Activated naive CD4-positive, alpha-beta T cell treated with anti-CD3 and anti-CD28 coated beads, Interleukin-2, amount 50 U/mL, for 72 hours (primary cell): ENCODE measurements at places on chromosomes 1 and 21. TPM values are rescaled to one million over a fixed set of nuclear protein-coding genes. Genes with fewer than 3 reads are reported as not detected.

Gene SPOCD1
- total RNA-seq: 0.46 TPM

Gene EVI5
- total RNA-seq: 68.0 TPM

DNA sequence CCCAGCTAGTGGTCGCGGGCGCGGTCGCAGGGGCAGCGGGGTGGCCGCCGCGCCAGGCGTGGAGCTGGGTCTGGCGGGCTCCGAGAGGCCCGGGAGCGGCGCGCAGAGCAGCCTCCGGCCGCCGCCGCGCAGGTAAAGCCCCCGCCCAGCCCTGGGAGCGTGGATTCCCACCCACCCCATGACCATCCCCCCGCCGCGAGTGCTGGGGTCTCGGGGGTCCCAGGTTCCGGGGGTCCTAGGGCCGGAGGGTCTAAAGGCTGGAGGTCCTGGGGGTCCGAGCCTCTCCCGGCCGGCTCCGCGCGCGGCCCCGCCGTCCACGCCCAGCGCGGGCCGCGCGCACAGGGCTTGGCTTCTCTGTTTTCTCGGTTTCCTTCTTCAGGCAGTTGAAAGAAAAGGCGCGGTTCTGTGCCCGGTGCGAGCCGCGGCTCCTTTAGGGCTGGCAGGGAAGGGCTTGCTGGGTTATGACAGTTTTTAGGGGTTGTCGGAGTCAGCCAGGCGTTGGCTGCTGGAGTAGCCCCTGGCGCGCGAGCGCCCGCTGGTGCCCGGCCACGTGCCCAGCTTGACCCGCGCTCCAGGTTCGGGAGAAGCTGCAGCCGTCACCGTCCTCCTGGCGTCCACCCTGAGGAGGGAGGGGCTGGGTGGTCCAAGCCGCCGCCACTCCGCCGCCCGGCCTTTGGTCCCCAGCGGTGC lies 359 bp downstream of the LRRC3 start:
- DNase-seq: peak; percentile 37

DNA sequence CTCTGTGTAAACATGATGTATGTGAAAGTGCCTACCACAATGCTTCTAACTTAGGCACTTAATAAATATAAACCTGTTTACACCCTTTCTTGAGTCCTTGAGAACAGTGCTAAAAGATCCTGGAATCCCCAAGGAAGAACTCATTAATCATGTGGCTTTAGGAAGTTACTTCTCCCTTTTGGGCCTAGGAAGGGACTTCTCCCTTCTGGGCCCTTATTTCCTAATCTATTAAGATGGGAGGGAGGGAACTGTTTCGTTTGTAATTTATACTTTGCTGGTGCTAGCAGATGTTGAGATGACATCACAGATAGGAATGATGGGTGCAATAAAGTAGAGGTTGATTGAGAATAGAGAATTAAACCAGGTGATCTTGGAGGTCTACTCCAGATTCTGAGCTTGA lies 1.2 kb downstream of the BTF3L4 start:
- no peak for DNase-seq
